Cortex of kidney (tissue), 1 donor: ENCODE measurements at places on chromosomes 3 and 15.

DNA sequence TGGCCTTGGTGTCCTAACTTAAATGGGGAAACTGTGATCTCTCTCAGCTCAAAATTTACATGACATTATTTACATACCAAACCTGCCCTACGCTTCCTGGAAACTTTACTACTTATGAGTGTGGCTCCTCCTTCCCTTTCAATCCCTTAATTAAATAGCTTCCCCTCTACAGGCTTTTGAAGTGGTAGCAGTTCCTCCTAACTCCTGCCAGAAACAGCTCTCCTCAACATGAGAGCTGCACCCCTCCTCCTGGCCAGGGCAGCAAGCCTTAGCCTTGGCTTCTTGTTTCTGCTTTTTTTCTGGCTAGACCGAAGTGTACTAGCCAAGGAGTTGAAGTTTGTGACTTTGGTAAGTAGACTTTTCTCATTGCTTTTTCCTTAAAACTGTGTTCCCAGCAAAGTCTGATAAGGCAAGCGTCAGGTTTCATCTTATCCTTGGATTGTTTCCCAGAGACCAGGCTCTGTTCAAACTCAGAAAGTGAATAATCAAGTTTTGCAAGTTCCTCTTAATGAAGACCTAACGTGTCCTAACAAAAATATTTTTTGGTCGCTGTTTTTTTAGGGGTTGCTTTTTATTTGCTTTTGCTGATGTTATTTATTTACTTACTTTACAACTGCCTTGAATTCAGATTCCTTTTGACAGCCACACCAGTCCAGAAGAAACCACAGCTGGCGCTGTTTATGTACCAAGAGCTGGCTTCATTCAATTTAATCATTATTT is at the start of gene ACP3:
Gene ACP3 (plus strand): TSS at position 179 of the 720 bp plus-strand sequence. CDS start 50 bp downstream, at position 229.
- DNase-seq = no peak

- no peak for DNase-seq
Observed at GRCh38 chr3:68988740-68989139, 24.7 kb downstream of the EOGT start.

GRCh38 chr3:61807865-61808276 is 246.5 kb downstream of the PTPRG start:
- DNase-seq = no peak

- no peak for DNase-seq
Observed at GRCh38 chr3:53114011-53114400, 16.2 kb downstream of the RFT1 start.

GRCh38 chr15:35058534-35059054 is 26.5 kb downstream of the NANOGP8 start:
- no peak for DNase-seq

DNA sequence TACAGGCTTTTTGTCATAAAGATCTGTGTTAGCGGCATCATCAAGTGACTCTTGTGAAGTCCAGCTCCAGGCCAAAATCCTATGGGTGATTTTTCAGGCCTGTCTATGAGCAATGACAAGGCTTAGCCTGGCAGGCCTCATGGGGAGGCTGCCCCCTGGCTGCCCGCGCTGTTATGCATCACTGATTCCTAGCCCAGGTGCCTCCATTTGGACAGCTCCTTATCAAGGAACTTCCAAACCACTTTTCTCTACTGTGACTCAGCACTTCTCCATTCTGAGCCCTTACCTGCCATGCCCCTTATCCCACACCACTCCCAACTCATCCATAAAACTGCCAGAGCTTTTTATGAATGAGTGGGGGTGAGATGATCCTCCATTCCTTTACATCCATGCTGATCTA is 91.5 kb upstream of the C3orf80 start:
- no peak for DNase-seq

DNA sequence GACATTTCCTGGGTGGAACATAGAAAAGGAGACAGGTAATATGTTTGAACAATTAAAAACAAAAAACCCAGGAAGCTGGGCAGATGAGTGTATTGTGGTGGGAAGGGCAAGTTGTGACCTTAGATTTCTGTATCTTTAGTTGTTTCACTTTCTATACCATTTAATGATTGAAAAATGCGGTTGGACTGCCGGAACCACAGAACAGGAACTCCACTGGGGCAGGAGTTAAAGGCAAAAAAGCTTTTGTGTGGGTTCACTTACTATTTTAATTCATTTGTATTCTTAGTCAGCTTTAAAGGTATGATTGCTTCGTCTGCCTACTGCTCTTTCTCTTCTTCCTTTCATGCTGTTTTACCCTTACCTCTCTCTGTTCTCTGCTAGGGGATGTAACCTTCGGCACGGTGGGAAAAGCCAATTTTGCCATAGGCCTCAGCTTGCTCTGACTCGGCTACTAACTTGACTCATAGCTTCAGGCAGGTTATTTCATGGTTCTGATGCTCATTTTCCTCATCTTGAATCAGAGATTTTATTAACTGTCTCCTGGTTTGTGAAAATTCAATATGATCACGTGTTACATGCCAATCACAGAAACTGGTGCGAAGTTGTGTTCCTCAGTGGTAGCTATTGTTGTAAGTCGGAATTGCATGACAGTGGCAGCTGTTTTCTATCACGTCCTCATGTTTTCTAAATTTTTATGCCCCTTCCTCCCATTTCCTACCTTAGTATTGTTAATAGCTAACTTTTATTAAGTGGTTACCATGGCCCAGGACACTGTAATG is 1.6 kb upstream of the MCTP2 start:
- DNase-seq = no peak

- no peak for DNase-seq
Observed at GRCh38 chr15:58146749-58147148, 8.6 kb downstream of the AQP9 start.

DNA sequence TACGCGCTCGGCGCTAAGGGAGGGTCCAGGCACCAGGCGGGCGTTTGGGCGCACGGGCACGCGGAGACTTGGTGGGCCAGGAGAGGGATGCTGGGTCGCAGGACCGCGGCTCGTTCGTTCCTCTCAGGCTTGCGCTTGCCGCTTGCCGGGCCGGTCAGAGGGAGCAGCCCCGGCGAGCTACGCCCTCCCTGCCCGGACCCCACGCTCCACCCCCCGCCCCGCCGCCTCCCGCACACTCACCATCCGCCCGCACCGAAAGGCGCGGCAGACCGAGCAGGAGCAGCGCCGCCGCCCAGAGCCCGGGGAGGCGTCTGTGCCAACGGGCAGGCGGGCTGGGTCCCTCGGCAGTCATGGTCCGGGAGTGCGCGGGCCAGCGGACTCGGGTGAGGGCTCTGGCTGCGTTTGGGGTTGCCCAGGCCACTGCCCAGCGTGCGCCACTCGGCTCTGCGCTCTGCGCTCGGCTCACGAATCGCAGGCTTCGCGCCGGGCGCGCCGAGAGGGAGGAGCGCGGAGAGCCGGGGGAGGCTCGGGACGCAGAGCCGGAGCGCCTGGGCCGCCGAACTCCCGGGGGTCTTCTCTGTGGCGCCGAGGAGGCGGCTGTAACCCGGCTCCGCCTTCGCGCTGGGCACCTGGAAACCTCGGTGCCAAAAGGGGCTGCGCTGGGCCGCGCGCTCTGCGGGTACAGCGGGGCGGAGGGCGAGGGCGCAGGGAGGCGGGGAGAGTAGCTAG is at the start of gene SUSD5:
Gene SUSD5 (minus strand): TSS at position 365 of the 729 bp plus-strand sequence. CDS start 13 bp downstream, at position 352.
- DNase-seq = no peak

GRCh38 chr15:85689729-85690128 is 105.0 kb downstream of the KLHL25 start:
- DNase-seq = no peak

DNA sequence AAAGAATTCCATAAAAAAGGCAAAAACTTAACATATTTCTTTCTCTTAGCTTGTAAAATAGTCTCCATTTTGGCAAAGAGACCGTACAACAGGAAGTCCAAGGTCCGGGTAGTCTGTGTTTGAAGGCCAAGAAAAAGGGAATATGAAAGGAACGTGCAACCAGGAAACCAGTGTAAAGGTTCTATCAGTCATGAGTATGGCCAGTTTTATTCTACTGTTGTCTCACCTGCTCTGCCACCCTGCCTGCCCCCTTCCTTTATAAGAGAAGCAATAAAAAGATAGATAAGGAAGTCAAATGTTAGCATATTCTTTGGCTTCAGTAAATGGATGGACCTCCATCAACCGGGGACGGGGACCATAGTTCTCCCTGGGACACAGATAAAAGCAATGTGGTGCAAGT is 370.6 kb upstream of the ROBO2 start:
- DNase-seq = no peak

DNA sequence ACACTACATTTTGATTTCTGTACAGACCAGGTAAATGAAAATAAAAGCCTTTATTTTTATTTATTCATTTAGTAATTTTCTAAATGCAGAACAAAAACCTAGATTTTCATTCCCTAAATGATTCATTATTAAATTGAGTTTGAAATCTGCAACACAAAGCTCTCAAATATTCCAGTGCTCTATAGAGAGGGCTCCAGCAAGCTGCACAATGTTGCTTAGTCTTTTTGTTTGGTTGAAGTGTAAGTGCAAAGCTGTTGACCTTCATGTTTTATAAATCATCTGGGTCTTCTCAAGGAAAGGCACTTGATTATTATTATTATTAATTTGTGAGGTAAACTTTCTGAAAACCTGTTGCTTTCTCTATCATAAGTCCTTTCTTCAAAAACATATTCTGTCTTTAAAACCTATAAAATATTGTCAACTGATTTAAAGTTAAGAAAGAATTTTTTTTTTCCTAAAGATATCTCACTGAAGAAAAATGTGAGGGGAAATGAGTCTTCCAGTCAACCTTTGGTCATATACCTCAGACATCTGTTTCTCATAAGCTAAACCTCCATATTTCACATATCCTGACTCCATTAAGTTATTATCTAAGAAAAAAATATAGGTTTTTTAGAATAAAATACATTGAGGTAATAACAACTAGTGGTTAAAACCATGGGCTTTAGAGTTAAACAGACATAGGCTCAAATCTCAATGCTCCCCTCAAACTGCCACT is 100.7 kb downstream of the ZIC4 start:
- no peak for DNase-seq

DNA sequence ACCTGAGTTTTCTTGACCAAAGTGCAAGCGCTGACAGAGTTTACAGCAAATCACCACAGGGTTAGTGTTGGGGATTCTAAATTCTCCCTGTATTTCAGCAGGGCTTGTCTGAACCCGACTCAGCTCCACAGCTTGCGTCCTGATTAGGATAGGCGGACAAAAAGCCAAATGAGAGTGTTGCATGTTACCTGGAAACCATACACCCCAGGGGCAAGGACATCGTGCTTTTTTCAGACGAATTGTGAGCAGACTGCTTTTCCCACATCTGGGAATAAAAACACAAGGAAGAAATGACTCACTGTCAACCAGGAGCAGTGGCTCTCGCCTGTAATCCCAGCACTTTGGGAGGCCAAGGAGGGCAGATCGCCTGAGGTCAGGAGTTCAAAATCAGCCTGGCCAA is 3.0 kb downstream of the DZIP1L start:
- DNase-seq = no peak

GRCh38 chr15:53566912-53567311 is 192.6 kb downstream of the WDR72 start:
- no peak for DNase-seq

DNA sequence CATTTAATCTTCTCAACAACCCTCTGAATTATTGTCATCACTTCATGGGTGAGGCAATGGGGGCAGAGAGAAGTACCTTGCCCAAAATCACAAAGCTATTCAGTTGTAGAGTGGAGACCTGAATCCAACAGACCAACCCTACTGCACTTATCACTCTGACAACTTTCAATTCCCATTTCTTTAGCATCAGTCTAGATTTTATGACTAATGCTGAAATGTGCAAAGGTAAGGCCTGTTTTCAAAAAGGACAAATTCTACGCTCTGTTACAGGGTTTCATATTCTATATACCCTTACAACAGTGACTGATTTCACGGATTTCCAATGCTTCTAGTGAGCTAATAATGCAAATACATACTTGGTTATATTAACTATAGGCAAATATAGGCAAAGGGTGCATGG is 286.0 kb downstream of the ADAMTS17 start:
- no peak for DNase-seq

DNA sequence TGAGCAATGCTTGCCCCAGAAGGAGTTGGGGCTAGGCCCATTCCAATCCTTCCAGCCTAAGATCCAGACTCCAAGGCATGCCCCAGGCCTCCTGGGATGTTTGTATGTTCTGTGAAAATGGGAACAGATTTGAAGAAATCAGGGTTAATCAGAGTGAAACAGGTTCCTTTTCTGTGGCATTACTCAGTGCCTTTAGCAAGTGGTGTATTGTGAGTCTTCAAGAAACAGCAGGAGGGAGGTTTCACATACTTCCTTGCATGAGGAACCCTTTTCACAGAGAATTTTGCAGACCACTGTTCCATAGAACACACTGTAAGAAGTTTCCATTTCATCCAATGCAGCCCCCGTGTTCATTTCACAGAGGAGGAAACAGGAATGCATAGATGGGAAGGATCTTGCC is 8.4 kb upstream of the CDC25A start:
- no peak for DNase-seq

- no peak for DNase-seq
Observed at GRCh38 chr3:50147861-50148260, 7.3 kb upstream of the SEMA3F start.

GRCh38 chr15:92901072-92901761 is 1.1 kb downstream of the CHD2 start:
- no peak for DNase-seq

- no peak for DNase-seq
Observed at GRCh38 chr3:55330756-55331155, 156.3 kb downstream of the WNT5A start.

GRCh38 chr3:22593638-22594037 is 609.5 kb upstream of the UBE2E2 start:
- no peak for DNase-seq

- no peak for DNase-seq
Observed at GRCh38 chr3:158420654-158421396, 150.2 kb upstream of the MLF1 start.

GRCh38 chr3:33430571-33430970 is 9.6 kb downstream of the UBP1 start:
- no peak for DNase-seq

DNA sequence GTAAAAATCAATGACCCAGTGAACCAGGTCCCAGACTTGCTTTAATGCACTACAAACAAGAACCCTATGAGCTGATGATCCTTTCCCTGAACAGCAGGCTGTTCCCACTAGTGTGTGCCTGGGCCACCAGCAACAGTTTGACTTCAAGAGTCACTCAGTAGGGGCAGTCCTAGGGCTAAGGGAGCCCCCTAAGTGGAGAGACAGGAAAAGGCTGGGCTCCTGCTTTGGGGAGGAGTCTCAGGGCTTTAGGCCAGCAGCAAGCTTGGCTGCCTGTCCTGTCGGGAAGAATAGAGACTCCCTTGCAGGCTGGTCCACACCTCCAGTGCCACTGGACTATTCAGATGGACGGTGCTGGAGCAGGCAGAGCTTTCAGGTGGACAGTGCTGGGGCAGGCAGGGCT is 29.4 kb upstream of the ADCY5 start:
- no peak for DNase-seq

DNA sequence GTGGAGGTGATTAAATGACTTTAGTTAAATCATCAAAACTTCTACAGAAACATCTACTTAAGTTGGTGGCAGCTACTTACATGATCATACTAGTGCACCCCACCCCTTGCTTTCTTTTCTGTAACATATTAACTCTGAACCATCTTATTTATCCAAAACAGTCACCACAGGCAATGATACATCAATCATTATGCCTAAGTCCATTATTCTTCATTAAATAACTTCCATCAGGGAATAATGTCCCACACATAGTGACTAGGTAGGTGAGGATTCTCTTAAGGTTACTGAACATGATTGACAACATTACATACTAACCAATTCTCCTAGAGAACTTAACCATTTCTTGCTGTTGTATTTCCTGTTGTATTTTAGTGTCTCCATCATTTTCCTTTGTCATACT is 210.2 kb downstream of the NR1D2 start:
- no peak for DNase-seq
